ENCODE measurements at places on chromosomes 13 and 19.
A peak's percentile ranks its signal among the peaks of the same experiment; 100 is the strongest.

- no peak for DNase-seq
Measured at GRCh38 chr19:33665776-33666595, 44.2 kb downstream of the CHST8 start.

- no peak for DNase-seq
Measured at GRCh38 chr13:91247768-91248167, 99.7 kb upstream of the MIR17HG start.

- peak; percentile 85 for DNase-seq
Measured at GRCh38 chr19:2546128-2547032, 70.5 kb downstream of the GADD45B start.

GRCh38 chr13:56400774-56401173 is 739.9 kb upstream of the PRR20A start:
- no peak for DNase-seq

DNA sequence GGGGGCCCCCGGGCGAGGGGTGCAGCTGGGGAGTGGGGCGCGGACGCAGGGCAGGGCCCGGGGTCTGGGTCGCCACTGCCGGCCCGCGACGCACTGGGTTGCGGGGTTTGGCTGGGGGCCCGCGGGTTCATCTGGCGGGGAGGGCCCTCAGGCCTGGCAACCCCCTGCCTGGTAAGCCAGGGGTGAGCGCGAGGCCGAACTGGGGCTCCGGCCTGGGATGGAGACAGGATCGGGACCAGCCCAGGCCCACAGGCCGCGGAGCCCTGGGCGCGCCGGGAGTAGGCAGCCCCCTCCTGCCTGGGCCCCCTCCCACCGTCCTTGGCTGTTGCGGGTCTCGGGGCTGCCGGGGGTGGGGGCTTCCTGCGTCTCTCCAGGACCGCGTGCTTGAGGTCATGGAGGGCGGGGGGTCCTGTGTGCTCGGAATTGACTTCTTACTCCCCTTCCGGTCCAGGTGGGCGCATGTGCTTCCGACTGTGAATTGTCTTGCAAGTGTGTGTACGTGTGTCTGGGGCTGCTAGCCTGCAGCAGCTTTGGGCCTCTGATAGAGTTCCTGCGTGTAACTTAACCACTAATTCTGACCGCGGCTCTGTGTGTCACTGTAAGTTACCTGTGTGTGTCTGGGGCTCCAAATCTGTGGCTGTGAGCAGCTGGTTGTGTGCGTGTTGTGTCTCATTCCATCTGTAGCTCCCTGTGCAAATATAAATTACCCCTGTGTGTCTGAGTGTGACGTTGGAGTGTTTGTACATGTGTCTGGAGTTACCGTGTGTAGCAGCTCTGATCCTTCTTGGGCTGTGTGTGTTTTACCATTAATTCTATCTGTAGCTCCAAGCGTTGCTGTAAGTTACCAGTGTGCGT is 751 bp downstream of the GRAMD1A start:
- DNase-seq = no peak

DNA sequence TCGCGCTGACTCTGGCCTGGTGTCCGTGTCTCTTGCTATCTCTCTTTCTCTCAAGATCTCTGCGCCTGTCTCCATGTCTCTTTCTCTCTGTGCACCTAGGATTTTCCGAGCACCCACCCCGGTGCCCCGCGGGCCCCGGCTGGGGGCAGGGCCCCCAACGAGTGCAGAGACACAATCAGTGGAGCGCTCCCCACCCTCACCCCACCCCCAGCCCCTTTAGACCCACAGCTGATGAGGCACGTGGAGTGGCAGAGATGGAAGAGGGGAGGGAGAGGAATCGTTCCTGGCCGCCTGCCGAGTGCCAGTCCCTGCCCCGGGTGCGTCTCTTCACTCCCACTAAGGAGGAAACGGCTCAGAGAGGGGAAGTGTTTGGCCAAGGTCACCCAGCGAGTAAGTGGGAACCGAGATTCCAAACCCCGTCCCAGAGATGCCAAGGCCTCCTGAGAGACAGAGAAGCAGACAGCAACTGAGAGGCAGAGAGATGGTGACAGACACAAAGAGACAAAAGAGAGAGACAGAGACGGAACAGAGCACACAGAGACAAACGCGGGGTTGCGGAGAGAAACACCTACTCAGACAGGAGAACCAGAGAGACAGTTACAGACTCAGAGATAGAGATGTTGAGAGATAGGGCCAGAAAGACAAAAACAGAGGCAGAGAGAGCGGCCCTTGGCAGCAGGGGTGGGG is 626 bp upstream of the BCL3 start:
- DNase-seq = no peak

GRCh38 chr19:43704002-43704705 is 11.7 kb upstream of the IRGC start:
- no peak for DNase-seq

DNA sequence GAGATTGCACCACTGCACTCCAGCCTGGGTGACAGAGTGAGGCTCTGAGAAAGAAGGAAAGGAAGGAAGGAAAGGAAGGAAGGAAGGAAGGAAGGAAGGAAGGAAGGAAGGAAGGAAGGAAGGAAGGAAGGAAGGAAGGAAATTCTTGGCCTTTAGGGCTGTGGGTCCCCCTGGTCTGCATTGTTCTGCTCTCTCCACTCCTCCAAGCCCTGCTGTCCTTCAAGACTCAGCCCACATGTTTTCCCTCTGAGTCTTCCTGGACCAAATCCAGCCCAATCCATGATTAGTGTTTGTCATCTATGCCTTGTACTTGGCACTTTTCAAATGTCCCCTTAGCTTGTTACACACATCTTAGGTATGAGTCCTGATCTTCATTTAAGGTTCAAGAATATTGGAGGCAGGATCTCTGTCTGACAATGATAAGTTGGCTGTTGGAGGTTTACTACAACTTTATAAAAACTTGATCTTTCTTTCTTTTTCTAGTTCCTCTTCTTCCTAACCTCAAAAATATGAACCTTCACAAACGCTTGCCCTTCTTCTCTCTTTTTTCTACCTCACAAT is 48.8 kb upstream of the INTS6 start:
- no peak for DNase-seq
